ENCODE measurements at places on chromosomes 7 and 10.

DNA sequence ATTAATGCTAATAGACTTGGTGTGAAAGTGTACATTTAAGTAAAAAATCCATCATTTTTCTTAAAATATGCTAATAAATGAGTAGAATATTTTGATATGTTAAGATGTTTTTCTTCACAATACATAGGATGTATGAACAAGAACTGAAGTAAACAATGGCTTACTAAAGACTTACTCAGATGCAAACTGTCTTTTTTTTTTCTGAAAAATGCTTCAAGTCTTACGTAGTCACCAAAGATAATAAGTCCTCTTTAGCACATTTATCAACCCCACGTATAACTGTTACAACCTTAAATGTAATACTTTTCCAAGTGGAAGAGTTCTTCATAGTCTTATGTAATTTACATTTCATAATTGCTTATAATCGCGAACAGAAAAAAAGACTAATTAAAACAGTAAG is 54.8 kb downstream of the MDFIC start:
- DNase-seq = no peak

- DNase-seq = no peak
Measured at GRCh38 chr10:17758896-17759295, 6.9 kb downstream of the TMEM236 start.

DNA sequence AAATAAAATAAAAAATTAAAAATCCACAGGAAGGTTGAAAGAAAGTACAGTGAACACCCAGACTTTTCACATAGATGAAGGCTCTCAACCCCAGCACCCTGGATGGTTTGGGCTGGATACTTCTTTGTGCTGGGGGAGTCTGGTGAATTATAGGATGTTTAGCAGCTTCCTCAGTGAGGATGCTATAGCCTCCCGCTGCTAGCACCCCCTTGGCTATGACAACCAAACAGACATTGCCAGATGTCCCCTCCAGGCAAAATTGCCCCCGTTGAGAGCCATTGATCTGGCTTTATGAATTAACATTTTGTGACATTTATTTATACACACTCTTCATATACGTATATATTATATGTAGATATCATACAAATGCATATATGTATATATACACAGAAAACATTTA is 21.6 kb downstream of the SMKR1 start:
- DNase-seq = no peak

- DNase-seq = no peak
Measured at GRCh38 chr10:119776536-119776935, 50.7 kb downstream of the INPP5F start.

DNA sequence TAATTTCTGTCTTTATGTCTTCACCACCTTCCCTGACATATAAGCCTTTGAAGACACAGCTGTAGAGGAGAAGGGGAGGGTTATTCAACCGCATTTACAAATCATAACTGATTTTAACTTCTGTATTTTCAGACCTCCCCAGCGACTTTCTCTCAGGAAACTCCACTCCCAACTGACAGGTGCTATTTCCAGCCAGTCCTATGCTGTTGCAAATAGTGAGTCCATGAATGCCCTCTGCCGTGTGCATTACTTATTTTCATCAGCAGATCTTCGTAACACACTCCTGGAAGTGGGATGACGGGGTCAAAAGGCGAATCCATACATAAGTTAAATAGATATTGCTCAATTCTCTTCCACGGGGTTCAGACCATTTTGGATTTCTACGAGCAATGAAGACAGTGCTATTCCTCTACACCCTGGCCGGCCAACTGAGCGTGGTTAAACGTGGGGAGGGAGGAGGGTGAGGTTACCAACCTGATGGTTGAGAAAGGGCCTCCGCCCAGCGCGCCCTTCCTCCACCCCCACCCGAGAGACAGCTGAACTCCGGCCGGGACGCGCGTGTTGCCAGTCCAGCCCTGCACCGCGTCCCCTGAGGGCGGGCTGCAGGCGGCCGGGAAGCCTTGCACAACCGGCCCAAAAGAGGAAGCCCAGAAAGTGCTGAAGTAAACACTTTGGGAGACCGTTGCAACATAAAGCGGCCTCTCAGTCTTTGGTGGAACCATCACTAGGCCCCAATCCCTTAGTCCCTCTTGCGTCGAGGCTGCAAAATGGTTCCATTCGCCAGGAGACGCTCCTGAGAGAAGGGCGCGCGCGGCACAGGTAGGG is at the start of gene APBB1IP:
APBB1IP (plus strand) TSS at position 705 of the 825 bp plus-strand sequence. CDS start 53,986 bp downstream, outside the sequence.
- peak; percentile 98 for DNase-seq

- no peak for DNase-seq
Measured at GRCh38 chr7:104986628-104987259, 27.3 kb upstream of the KMT2E start.

- DNase-seq = no peak
Measured at GRCh38 chr10:92826504-92826903, 21.8 kb upstream of the EXOC6 start.

GRCh38 chr7:39951226-39952194 is 1.5 kb downstream of the CDK13 start:
- peak; percentile 65 for DNase-seq

GRCh38 chr10:60828489-60828852 is 50.2 kb downstream of the CDK1 start:
- DNase-seq = peak; percentile 27

DNA sequence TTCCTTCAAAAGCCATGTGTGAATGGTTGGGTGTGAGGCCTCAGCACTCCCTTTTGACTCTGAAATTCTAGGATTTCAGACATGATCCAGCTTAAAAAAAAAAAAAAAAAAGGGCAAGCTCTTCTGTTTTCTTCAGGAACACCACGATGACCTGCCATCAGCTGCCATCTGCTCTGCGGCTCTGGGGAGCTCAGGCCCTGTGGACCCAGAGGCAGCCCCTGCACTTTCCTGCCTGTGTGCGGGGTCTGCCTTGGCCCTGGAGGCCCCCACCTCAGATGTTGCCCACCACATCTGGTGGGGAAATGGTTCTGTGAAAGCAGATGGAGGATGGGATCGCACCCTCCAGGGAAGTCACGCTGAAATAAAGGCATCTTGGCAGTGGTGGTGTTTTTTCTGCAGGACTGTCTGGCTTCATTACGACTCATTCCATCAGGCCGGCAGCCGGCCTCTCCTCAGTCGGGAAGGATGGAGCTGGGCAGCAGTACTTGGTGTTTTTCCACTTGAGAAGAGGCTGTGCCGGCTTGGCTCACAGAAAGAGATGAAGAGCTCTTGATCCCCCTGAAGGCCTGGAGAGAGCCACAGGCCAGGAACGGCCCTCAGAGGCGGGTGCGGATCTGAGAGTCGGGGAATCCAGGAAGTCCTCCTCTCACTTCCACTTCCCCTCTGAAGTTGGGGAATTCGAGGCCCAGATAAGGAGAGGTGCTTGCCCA is 66.1 kb upstream of the AQP1 start:
- DNase-seq = no peak

DNA sequence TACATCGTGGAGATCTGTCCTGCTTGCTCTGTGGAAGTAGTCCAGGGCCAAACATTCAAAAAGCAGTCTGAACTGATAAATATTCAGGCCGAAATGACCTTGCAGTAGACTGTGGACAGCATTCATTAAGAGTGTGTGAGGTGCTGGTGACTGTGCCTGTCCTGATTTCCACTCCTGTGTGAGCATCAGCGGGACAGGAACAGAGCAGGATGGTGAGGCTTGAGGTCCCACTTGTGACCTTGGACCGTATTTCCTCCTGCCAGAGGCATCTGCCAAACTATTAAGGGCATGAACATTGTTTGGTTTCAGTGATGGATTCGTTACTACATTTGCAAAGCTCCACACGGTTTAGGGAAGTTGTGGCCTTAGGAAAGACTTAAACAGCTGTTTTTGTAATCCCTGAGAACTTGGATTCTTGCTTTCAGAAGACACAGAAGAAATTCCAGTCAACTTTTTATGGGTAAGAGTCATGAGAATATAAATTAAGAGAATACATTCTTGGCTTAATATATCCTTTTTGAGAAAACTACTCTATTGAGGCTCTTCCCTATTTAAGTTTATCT is 32.8 kb downstream of the CCNY start:
- DNase-seq = peak; percentile 62

- DNase-seq = no peak
Measured at GRCh38 chr10:116215651-116216050, 57.4 kb downstream of the GFRA1 start.

GRCh38 chr7:69035826-69036225 is 562.4 kb upstream of the AUTS2 start:
- DNase-seq = no peak

DNA sequence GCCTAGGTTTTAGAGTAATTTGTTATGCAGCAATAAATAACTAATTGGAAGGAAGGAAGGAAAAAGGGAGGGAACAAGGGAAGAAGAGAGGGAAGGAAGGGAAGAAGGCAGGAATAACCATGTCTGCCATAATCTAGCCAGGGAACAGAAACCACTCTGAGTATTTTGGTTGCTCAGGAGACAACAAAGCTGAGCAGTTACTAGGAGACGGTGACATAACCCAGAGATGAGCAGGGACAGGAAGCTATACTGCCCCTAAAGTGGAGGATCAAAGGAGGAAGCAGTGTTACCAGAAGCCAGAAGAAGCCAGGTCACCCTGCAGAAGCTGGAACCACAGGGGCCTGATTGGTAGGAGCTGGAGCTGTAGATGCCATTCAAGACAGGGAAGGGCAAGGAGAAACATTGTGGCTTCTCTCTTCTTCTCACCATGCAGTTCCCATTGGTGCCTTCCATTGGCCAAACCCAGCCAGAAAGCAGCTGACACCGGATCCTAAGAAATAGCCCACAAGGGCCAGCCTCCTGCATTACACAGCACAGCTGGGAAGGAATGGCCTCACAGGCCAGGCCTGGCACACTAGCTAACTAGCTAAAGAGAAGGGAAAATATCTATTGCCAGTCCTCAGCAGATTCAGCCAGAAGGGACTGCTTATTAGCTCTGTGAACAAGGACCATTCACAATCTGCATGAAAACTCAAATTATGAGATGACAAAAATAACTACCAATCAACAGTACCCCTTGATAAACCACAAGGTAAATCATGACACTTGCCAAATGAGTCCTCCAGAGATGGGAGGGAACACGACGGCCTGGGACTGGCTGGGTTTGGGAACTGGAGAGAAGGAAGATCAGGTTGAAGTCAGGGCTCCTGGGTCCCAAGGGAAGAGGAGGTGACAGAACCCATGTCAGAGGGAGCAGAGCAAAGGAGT is 184.5 kb upstream of the NFE2L3 start:
- DNase-seq = peak; percentile 8

- DNase-seq = no peak
Measured at GRCh38 chr10:116247691-116248090, 25.3 kb downstream of the GFRA1 start.

- no peak for DNase-seq
Measured at GRCh38 chr10:67969875-67970274, 85.4 kb downstream of the SIRT1 start.

GRCh38 chr10:129323879-129324278 is 143.2 kb upstream of the MGMT start:
- DNase-seq = no peak

- peak; percentile 47 for DNase-seq
Measured at GRCh38 chr7:1418505-1419309, 40.6 kb downstream of the MICALL2 start.

DNA sequence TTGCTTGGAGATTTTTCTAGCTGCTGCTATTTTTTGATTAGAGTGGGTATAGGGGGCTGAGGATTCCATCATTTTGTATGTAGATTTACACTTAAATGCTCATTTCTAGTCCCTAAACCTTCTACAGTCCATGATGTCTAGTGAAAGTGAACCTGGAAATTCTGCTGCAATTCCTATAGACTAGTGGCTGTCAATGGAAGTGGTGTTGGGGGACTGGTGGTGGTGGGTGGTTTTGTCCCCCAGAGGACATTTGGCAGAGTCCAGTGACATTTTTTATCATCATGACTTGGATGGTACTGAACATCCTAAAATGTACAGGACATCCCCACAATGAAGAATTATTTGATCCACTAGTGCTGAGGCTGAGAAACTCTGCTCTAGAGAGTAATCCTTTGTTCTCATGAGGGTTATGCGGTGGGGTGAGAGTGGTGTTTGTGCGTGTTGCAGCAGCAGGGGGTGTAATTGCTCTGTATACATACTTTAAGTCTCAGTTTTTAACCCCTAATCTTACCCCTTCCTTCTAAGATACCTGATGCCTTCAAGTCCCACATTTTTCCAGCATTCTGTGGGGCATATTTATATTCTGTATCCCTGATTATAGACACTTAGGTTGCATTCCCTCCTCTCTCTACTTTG is 35.0 kb downstream of the KIF11 start:
- DNase-seq = no peak

DNA sequence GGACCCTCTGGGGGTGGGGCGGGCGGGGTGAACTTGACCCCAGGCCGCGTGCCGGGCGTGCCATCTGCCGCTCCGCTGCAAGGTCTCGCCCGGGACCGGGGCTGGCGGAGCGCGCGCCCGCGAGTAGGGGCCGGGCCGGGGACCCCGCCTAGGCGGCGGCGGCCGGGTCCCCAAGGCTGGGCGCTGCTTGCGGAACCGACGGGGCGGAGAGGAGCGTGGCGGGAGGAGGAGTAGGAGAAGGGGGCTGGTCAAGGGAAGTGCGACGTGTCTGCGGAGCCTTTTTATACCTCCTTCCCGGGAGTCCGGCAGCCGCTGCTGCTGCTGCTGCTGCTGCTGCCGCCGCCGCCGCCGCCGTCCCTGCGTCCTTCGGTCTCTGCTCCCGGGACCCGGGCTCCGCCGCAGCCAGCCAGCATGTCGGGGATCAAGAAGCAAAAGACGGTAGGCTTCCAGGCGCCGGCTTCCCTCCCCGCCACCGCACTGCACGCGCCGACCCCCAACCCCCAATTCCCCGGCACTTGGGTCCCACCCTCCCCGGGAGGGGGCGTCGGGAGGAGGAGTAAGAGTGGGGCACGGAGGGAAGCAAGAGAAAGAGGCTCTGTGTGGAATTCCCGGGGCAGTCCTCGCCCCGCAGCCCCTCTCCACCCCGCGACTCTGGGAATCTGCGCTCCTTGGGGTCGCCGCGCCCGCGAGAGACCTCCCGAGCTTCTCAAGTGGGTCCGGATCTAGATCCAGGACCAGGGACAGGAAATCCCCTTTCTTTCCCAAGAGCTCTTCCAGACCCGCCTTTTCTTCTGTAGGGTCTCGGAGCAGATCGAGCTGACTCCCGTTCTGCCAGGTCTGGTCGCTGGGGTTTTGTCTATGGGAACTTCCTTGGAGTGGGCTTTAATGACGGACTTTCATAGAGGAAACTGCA is at the start of gene PAPSS2:
PAPSS2 (plus strand) TSS at position 308 of the 913 bp plus-strand sequence; CDS start at position 412, 104 bp downstream.
- DNase-seq = peak; percentile 72

DNA sequence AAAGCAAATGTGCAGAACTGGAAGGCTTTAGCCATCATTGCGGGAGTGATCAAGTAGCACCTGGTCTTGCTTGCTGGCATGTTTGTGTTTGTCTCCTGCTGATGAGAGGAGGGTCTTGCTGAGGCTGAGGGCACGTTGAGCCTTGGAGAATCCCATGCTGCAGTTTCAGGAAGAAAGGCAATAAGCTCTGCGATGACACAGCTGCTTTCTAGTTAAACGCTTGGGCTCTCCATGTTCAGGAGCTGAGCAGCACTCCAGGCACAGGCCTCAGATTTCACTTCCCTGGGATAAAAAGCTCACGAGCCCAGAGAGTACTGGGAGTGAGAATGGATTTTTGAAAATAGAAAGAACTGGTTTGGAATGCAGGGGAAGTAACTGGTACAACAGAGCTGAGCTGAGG is 100.8 kb downstream of the LRRC18 start:
- no peak for DNase-seq

GRCh38 chr7:6725003-6725402 is 18.3 kb upstream of the ZNF12 start:
- peak; percentile 65 for DNase-seq

GRCh38 chr10:62380016-62380415 is 5.8 kb downstream of the ZNF365 start:
- no peak for DNase-seq

- DNase-seq = no peak
Measured at GRCh38 chr10:15370212-15370855, 755 bp downstream of the FAM171A1 start.

- peak; percentile 78 for DNase-seq
Measured at GRCh38 chr7:134459981-134460380, 1.1 kb upstream of the AKR1B1 start.

Data from inflammatory macrophage treated with lipopolysaccharide for 4 hours (primary cell).